ENCODE measurements at places on chromosomes 7 and 10.

DNA sequence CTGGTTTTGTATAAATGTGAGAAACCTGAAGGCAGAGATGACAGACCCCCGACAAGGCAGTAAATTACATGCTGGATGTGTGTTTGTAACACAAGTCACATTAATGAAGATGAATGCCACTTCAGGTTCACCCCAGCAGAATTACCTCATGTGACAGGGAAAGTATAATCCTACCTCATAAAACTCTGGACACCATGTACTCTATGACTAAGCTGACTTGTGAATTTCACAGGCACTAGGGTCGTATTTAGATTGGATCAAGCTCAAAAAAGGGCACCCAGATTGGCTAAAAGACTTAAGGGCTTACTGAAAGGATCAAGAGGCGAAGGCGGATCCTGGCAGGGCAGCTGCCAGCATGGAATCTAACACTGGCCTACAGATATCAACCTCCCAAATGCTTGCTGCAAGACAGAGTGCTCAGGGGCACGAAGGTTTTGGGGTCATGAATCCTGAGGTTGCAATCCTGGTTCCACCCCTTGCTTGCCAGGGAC lies 161.4 kb downstream of the PIP4K2A start:
- no peak for DNase-seq

DNA sequence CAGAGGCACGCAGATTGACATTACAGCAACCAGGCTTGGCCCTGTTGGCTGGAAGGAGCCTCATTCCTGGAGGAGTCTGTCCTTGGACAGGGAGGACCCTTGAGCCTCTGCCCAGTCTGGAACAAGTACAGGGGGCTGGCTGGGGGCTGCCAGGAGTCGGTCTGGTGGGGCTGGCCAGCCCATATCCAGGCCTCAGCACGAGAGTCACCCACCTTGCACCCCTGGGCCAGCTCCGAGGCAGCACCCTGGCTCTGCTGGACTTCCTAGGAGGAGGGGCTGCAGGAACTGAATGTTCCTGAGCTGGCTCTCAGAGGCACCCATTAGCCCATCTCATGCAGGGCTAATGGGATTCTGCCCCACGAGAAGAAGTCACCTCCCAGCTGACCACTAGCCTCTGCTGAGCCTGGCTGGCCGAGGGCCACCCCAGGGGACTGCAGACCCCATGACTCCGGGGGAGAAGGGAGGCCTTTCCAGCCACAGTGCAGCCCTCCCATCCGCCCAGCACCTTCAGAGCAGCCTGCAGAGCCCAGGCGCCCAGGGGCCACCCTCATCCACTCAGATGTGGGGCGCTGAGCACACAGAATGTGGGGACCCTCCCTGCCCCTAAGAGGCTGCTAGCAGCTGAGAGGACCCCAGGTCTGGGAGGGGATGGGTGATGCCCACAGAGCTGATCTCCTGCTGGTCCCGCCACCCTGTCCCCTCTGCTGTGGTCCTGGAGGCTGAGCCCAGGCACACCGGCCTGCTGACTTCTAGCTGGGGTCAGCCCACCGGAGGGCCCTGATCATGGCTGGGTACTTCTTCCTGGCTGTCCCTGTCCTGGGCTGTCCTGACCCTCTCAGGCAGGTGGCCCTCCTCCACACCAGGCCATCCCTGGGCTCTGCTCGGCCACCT lies 14.8 kb upstream of the INPP5A start:
- DNase-seq: no peak

GRCh38 chr7:155373359-155374273 lies 75.9 kb downstream of the INSIG1 start:
- no peak for DNase-seq

GRCh38 chr10:17175551-17175950 lies 25.9 kb downstream of the TRDMT1 start:
- no peak for DNase-seq
